ENCODE measurements at places on chromosomes 5 and 9.
A peak's percentile ranks its signal among the peaks of the same experiment; 100 is the strongest.

DNA sequence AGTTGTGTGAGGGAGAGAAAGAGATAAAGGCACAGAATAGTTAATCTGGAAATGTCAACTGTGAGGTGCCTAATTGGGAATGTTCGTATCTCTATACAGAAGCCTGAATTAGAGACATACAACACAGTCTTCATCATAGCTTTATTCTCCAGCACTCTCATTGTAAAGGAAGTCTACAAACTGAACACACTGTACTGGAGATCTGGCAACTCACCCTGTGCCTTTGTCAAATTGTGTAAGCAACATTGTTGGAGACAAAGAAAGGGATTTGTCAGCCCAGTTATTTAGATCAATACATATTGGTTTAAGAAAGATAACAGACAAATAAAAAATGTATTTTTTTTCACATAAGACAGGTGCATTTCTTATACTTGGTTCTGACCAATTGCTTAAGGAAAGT lies 832.9 kb upstream of the DMAC1 start:
- DNase-seq, result no peak

DNA sequence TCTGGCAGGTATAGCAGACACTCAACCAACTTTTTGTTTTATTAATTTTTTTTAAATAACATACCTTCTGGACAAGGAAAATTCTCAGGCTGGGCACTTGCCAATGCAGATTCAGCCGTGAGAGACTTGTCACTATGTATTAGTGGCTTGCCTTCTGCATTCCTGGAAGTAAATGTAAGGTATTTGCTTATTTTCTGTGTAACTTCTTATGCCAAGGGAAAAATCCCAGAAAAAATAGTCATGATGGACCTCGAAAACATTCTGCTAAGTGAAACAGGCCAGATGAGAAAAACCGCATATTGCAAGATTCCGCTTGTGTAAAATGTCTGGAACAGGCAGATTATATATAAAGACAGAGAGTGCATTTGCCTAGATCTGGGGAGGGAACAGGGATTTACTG lies 260.3 kb upstream of the DAPK1 start:
- DNase-seq, result no peak

GRCh38 chr9:70355801-70356200 lies 58.7 kb downstream of the KLF9 start:
- DNase-seq, result no peak

DNA sequence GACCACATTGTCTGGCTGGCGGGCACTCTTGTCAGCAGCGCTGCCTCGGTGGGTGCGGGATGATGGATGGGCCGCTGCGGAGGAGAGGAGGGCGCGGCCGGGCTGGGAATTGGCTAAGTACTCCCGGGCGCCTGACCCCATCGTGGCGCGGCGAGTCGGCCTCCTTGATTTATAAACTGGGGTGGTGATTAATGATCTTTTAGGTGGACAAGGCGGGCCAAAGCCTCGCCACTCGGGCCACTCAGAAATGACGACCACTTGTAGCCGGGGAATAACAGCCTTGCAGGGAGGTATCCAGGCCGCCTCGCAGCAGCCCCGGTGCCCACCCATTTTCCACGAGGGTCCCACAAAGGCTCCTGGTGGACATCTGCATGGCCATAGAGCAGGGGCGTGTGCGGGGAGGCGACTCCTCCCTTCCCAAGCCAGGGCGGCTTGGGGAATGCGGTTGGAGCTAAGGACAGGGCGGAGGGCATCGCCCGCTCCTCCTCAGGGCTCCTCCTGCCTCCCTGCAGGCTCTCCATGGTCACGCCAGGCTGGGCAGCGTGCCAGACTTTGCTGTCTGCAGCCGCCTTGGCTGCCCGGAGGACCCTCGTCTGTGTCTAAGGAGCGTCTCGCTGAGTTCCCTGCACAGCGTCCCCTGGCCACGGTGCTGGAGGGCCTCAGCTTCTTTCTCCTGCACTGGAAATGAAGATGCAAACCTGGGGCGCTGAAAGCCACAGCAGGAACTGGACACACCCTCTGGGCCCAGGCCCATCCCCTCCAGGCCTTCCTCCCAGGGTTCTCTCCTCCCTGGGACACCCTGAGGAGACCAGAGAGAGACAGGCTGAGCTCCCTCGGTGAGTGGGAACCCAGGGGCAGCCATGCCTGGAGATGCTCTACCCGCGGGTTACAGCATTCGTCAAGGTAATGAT lies 287.4 kb upstream of the IRX4 start:
- no peak for DNase-seq

DNA sequence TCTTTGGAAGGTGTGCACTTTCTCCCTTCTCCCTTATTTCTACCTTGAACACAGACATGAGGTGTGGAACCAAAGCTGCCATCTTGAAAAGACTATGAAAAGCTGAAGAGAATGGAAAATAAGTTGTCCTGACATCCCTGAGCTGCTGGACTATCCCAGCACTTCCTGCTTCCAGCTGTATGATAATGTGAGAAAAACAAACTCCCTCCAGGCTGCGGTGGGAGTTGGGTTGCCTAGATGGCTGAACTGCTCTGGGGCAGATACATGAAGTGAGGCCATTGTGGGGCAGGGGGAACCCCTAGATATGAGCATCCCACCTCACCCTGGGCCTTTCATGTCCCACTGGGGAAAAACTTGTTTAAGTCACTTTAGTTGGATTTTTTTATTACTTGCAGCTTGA lies 82.4 kb downstream of the BOD1 start:
- DNase-seq, result no peak

GRCh38 chr5:76642390-76643040 lies 19.3 kb upstream of the F2RL2 start:
- DNase-seq, result no peak

DNA sequence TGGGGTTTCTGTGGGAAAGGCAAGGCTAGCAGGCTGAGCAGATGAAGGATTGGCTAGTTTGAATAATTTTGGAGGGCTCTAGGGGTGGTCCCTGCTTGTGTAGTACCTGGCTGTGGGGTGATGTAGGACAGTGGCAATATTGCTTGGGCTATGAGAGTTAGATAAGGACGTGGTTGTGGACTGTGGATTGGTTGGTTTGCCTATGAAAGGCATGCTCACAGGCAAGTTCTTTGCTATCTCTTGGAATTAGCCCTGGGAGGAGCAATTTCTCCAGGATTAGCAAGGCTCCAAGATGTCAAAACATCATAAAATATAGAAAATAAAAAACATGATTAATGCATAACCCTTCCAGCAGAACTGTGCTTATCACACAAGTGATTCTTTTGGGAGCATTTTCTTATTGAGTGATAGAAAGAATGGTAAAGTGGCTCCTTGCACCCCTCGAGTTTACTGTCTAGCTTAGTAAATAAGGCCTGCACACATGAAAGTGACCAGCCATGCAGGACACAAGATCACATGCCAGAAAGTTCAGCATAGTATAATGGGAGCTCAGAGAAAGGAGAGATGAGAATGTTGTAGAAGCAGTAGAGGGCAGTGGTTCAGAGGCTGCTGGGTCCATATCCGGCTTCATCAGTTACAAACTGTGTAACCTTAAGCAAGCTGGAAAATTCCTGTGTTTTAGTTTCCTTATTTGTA lies 13.8 kb downstream of the AOPEP start:
- no peak for DNase-seq

- DNase-seq, result no peak
These were observed 521.3 kb downstream of the KCTD16 start for GRCh38 chr5:144691936-144692335.

GRCh38 chr9:34240006-34240405 lies 61.2 kb downstream of the UBAP1 start:
- DNase-seq, result no peak

DNA sequence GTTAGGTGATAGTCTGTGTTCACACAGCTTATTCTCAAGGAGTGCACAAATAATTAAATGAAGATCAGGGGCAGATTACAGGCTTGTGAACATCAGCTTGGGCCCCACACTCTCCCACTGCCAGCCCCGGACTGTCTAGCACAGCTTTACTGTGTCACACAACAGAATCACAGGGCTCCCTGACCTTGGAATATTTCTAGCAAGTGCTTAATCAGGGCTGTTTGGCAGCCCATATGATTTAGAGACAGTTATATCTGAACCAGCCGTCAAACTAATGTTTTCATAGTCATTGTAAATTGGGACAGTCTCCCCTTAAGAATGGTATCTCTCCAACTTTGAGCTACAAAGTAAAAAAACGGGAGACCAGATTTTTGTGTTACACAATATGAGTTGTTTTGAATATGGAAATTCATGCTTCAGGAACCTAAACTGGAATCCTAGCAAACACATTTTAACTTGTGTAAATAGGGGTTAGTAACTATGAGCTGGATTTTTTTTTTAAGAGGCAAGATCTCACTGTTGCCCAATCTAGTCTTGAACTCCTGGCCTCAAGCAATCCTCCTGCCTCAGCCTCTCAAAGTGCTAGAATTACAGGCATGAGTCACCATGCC lies 517.6 kb downstream of the BNC2 start:
- no peak for DNase-seq

DNA sequence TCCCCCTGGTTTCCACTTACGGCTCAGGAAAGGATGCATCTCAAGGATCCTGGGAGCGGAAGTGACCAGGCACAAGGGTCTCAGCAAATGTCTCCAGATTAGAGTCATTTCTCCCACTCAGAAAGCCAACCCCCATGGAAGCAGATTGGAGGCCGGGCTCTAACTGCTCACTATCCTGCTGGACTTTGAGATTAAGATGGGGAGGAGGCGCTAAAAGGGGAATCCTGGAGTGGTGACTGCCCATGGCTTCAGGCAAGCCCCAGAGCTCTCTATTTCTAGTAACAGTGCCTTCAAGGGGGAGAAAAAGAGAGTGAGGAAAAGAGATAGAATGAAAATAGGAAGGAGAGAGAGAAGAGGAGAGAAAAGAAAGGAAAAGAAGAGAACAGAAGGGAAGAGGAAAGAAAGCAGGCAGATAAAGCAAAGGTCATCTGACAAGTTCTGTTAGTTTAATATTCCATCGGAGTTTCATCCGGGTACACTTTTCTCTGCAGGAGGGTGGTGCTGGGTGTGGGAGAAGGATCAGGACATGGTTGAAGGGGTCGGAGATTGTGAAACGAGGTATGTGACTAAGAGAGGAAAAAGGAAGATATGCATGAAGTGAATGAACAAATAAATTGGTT lies at the start of gene AGXT2:
Gene AGXT2 (minus strand): TSS at position 165 of the 620 bp plus-strand sequence. CDS start 57 bp downstream, at position 108.
- DNase-seq, result no peak

DNA sequence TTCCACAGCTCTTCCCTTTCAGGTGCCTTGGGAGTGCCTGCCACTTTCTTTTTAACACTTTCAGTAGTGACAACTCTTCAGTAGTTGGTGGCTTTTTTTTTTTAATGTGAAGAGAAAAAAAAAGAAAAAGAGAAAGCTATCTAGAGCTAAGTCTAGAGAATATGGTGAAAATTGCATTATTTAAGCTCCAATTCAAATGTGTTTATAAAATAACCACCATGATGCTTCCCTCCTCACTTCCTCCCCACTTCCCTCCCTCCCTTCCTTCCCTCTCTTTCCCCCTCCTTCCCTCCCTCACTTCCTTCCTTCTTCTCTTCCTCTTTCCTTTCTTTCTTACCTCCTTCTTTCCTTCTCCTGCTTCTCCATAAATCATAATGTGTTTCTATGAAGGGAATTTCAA lies 456.7 kb upstream of the ACTBL2 start:
- no peak for DNase-seq

DNA sequence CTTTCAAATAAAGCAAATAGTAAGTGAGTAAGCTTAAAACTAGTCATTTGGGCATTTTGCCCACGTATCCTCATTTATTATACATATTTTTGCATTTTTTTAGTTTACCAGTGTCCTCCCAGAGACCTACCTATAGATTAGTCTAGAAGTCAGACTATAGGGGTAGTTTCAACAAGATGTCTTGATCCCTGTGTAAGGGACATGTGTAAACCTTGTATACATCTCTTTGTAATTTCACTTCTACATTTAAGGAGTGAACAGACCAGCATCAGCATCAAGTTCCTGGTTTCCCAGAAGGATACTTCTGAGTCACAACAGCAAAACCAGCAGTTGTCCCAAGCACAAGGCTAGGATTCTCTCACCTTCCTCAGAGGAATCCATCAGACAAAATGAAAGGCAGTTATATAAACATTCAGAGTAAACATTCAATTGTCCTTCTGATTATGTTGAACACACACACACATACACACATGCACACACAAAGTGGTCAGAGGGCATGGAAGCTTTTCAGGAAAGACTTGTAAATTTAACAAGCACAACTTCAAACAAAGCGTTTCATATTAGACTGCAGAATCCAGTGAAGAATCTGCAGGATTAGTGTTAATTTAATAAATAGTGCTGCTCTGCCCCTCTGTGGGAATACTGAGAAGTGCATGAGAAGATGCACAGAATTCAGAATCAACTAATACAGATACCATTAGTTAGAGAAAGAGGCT lies 55.4 kb downstream of the HINT1 start:
- DNase-seq, result peak; percentile 58

DNA sequence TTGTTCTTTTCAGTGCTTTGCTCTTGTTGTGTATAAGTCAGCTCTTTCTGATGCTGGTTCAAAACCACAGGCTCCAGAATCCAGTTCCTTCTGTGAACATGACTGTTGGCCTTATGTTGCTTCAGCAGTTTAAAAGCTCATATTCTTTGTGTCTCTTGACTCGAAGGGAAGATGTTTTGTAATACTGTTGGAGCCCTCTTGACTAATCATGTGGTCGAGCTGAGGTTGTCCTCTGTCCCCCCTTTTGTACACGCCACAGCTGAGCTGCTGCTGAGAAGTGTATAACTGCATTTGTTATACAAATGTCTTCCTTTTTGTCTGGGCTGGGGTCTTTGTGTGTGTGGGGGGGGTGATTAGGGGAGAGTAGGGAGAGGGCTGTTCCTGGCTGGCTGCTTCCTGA lies 35.8 kb downstream of the SLC36A1 start:
- no peak for DNase-seq

- DNase-seq, result no peak
These were observed 25.1 kb downstream of the RAPGEF1 start for GRCh38 chr9:131714821-131715220.

GRCh38 chr9:36913393-36914211 lies 120.5 kb downstream of the PAX5 start:
- DNase-seq, result no peak

- no peak for DNase-seq
These were observed 42.3 kb upstream of the MAP1B start for GRCh38 chr5:72064801-72065570.

DNA sequence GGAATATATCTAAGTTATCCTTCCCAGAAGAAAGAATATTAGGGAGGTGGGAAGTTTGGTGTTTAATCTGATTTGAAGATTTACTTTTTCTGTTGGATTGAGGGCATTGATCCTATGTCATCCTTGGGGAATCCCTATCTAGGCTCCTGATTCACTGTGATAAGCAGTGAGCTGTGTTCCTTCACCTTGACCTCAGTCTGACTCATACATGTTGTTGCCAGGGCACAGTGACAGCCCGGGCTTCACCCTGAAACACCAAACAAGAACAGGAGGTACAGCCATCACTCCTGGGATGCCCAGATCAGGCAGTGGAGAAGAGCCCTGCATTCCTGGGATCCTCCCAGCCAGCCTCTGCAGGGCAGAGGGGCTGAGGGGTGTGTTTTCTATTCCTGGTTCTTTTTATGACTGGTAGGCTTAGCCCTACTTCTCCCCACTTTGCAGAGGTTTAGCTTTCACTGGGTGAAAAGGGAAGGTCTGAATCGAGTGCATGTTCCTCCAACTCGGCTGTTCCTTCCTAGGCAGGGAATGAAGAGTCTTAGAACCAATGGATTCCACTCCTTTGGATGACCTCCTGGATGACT lies 3.1 kb upstream of the FAM53C start:
- DNase-seq, result no peak

Measured in CD4-positive, alpha-beta T cell treated with Interleukin-15 for 4 hours (primary cell).